ENCODE measurements at places on chromosomes 4 and X.

DNA sequence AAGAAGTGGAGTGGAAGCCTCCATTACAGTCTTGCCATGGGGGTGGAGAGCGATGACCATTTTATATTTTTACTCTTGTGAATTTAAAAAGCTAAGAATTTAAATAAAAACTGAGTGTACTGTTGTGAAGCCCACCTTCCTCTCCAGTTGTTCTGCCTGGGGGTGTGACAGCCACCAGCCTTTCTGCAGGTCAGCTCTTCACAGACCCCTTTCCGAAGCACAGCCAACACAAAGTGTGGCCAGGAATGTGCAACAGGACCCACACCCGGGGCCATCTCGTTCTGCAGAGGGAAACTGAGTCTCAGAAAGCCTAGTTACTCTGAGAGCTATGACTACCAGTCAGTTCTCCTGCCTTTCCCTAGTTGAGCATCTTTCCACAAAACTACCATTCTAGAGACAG lies 1.4 kb downstream of the GRPEL1 start:
- DNase-seq, result no peak

DNA sequence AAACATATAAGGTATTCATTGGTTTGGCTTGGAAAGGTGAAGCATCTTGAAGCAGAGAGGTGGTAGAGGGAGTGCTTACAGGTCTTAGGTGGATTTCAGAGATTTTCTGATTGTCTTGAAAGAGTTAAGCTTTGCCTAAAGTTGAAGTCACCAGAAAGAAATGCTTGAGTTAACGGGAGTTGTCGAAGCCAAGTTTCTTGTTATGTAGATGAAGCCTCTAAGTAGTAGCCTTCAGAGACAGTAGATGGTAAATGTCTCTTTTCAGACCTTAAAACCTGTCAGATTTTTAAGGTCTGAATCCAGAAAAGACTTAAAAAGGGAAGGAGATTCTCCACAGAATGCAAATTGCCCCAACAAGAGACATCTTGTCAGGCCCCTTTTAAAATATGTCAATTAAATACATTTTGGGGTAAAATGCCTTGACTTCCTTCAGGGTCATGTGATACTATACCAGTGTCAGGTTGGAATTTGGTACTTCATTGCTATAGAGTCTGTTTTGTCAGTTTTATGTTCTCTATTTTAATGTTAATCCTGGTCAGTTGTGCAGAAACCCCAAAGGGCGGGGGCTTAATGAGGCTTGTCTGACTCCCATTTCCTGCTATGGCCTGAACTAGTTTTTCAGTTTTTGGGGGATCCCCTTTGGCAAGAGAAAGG lies 81.0 kb downstream of the PCDH18 start:
- DNase-seq, result no peak

DNA sequence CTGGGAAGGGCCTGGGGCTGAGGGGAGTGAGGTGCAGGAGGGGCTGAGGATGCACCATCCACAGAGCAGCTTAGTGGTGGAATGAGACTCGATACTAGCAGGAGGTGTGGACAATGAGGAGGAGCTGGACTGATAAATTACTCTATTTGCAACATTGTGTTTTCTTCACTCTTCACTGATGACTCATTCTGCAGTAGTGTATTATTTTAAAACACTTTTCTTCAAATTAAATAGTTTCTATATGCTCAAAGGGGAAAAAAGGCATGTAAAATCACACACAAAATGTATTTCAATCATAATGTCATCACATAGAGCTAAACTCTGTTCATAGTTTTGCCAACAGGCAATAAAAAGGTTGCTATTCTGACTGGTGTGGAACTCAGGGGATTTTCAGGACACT lies 467.0 kb upstream of the CTSO start:
- no peak for DNase-seq

DNA sequence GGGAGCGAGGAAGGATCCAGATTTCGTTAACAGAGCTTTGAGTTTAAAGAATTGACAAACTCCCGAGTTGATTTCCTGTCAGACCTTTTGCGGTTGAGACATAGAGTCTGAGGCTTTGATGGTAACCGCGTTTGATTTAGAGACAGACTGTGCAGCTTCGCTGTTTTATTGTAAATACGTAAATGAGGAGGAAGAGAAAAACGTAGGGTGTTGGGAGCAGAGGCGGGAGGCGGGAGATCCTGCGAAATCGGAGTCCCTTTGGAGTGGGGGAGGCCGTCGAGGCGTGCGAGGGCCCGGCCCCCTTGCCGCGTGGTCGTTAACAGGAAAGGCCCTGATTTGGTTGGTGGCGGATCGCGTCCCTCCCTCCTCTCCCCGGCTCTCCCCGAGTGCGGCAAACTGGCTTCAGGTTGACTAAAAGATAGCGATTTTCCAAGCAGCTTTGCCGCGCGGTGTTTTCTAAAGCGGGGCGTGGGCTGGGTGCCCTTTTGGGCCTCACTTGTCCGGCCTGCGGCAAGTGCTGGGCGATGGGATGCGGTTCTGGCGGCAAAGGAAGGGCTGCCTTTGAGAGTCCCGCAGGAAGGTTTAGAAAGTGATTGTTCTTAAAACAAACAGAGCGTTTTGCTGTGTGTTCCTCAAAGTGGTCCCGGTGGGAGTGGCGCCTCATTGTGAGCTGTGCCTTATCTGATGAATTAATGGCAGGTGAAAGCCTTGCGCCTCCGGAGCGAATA lies 857 bp downstream of the SCML1 start:
- no peak for DNase-seq

DNA sequence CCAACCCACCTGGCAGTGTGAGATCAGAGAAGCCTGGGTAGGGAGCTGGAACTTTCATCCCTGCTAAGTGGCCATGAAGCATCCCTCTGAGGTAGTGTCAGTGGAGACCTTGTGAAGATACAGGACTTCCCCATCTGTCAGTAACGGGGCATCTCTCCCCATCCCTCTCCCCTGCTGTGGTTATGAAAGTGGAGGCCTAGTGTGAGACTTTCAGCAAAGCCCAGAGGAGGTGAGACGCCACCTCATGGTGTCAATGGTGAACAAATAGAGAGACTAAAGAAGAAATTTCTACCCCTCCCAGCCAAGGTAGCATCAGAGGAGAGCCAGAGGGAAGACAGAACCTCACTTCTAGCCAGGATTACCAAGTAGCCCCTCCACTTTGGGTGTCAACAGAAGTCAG lies 150.2 kb downstream of the VEGFC start:
- no peak for DNase-seq

DNA sequence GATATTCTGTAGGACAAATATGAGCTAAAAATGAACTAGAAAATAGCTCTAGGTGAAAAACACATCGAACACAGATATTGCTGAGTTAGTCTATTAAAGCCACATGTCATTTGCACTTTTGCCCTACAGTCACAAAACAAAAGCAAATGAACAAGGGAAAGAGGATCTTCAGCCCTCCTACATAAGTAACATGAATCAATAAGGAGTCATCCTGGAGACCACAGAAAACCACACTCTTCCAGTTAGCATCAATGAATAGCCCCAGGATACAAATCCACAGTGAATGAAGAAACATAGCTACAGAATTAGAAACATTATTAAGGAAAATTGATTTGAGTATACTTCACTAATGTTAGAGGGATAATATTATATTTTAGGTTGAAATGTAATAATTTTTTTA lies 311.4 kb downstream of the MAPK10 start:
- no peak for DNase-seq

DNA sequence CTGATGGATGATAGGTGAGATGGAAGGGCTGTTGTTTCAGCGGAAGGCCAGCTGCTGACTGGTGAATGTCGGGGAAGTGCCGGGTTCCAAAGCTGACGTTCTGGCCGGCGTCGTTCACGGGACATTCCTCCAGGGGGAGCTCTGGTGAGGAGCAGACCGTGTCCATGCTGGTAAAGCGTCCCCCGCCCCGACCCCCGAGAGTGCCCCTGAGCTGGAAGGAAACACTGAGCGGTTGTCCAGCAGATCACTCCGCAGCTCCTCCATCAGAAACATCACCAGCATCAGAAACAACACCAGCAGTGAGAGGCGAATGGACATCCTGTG lies 18.6 kb upstream of the ADRA2C start:
- DNase-seq, result no peak

DNA sequence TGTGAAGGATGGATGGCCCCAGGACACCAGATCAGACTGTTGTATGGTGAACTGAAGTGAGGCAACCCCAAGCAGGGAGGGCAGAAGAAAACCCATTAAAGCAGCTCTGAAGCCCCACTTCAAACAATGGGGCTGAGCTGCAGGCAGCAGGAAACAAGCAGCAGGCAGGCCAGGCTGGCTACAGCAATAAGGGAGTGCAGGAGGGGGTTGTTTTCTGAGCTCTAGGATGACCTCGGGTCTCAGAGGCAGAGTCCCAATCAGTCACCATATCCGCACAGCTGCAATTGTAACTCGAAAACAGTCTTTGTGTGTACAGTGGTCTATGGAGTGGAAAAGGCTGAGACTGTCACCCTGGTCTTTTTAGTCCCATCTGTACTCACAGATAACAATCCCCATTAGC lies 90.4 kb downstream of the COL4A6 start:
- DNase-seq, result no peak

GRCh38 chrX:31038575-31039326 lies 33.1 kb downstream of the FTHL17 start:
- no peak for DNase-seq

DNA sequence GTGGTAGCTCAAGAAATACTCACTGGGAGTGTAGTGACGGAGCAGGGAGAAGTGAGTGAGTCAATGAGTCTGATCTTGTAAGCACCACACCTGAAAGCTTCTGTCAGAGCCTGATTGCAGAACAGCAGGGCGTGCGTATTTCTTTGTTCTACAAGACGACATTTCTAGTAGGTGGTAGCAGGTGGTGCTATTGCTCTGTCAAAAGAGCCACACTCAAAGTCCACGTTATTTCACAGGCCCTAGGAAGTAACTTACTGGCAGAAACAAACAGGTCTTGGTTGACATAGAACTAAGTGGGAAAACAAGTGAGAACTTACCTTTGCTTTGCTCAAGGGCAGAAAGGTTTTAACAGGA lies 46.4 kb upstream of the SPRY1 start:
- DNase-seq, result no peak

DNA sequence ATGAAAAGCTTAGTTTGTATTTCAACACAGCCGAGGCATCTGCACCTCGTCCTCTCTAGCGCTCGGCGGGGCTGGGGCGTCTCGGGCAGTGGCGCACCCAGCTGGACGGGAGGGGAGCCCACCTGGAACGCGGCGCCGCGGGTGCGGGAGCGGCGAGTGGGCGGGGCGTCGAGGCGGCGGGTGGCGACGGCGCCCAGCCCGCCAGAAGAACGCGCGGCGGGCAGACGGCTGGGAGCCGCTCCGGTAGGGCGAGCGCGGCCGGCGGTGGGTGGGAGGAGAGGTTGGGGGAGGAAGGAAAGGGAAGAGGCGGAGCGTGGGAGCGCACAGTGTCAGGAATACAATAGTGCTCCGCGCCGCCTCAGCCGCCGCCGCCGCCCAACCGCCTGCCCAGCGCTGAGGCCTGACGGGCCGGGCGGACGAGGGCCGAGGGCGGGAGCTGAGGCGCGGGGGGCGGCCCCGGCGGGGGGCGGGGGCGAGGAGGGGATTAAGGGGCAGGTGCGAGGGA lies at the start of gene JADE3:
Gene JADE3, plus strand, starts transcription at position 324 of the 505 bp plus-strand sequence. CDS start 72,474 bp downstream, outside the sequence.
- peak; percentile 3 for DNase-seq

GRCh38 chrX:40057405-40057804 lies 40.4 kb downstream of the BCOR start:
- no peak for DNase-seq

DNA sequence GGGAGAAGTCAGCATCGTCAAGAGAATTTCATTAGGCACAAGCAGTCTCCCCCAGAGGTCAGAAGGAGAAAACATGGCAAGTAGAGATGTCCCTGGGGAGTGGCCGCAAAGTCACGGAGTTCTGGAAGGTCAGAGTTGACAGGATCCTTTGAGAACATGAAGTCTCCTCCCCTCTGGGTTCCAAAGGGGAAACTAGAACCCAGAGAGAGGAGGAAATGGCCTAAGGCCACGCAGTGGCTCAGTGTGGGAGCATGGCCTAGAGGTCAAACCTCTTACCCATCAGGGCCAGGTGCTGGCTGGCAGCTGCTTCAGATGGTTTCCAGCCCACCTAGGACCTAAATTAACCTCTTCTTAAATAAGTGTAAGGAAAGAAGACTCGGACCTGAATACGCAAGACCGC lies 884 bp downstream of the IDH3G start:
- DNase-seq, result no peak

GRCh38 chrX:132444936-132445335 lies 43.9 kb downstream of the MBNL3 start:
- no peak for DNase-seq

GRCh38 chr4:149409146-149409545 lies 406.5 kb downstream of the IQCM start:
- DNase-seq, result no peak

- no peak for DNase-seq
Observed at GRCh38 chrX:72079607-72080006, 52.1 kb downstream of the RTL5 start.

- DNase-seq, result no peak
Observed at GRCh38 chr4:184359888-184360287, 114.5 kb downstream of the IRF2 start.

- DNase-seq, result no peak
Observed at GRCh38 chr4:138952411-138952810, 63.2 kb upstream of the NOCT start.

Measured in NCI-H1436 treated with DMSO at 0.1 percent for 48 hours (cell line).